ENCODE measurements at places on chromosomes 2 and 18. TPM values are rescaled to one million over a fixed set of nuclear protein-coding genes. Genes with fewer than 3 reads are reported as not detected.

DNA sequence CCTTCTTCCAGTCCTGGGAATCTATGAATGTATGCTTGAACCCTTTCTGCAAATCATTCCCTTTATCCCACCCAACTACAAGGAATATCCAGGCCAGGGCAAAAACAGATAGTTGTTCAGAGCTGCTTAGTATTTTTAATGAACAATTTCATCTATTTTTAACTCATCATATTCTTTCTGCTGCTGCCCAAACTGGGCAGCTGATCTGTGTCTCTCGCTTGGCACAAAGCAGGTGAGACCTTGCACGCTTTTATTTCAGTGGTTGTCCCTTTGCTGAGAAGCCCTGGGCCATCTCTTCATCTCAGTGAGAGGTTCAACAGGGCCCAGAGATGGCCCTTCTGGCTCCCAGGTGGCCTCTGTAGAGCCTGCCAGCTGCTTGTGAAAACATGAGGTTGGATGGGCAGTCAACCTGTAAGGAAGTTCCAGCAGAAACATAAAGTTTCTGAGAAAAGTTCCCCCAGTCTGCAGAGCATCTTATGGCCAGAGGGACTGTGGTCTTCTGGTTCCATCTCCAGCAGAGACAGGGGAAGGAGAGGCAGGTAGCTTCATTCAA is 57.5 kb downstream of the MYCN start:
- H3K36me3 ChIP-seq: no peaks in the 10 kb centered on the region
- no peaks in the 10 kb centered on the region for H3K4me1 ChIP-seq
- no peak overlapping the region for H3K27ac ChIP-seq
- H3K4me3 ChIP-seq: no peak overlapping the region
- DNase-seq: no peak
- H3K27me3 ChIP-seq: no peaks in the 10 kb centered on the region

- H3K4me3 ChIP-seq: no peak overlapping the region
- no peaks in the 10 kb centered on the region for H3K27me3 ChIP-seq
- peaks cover 20% of the 10 kb centered on the region for H3K4me1 ChIP-seq
- no peak for DNase-seq
Measured at GRCh38 chr2:169711751-169712509, 17.7 kb downstream of the PHOSPHO2 start.

- H3K4me3 ChIP-seq: no peak overlapping the region
- no peaks in the 10 kb centered on the region for H3K27me3 ChIP-seq
- H3K27ac ChIP-seq: no peak overlapping the region
- DNase-seq: no peak
- H3K36me3 ChIP-seq: no peaks in the 10 kb centered on the region
Measured at GRCh38 chr18:77206676-77207374, 42.8 kb upstream of the GALR1 start.

- H3K4me1 ChIP-seq: no peaks in the 10 kb centered on the region
- no peak overlapping the region for H3K27ac ChIP-seq
- H3K27me3 ChIP-seq: no peaks in the 10 kb centered on the region
- no peak for DNase-seq
- no peak overlapping the region for H3K4me3 ChIP-seq
Measured at GRCh38 chr2:130241041-130241707, 42.9 kb upstream of the TUBA3E start.

The CYTIP gene
- 3.7 TPM for total RNA-seq

The CRACDL gene
- 16.2 TPM for total RNA-seq

Measured in tibial nerve (tissue), 4 donors.